ENCODE measurements at places on chromosomes 12 and 14.

GRCh38 chr12:108381787-108382436, 42.8 kb upstream of the CMKLR1 start:
- DNase-seq: no peak

DNA sequence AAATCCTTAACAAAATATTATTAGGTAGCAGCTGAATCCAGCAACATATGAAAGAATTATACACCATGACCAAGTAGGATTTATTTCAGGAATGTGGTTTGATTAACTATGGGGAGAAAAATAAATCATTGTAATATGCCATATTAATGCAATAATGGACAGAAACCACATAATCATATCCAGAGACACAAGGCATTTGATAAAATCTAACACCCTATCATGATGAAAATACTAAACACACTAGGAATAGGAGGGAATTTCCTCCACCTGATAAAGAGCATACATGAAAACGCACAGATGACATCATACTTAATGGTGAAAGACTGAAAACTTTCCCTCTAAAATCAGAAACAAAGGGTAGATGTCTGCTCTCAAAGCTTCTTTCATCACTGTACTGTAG, 238.9 kb downstream of the PHLDA1 start:
- no peak for DNase-seq

DNA sequence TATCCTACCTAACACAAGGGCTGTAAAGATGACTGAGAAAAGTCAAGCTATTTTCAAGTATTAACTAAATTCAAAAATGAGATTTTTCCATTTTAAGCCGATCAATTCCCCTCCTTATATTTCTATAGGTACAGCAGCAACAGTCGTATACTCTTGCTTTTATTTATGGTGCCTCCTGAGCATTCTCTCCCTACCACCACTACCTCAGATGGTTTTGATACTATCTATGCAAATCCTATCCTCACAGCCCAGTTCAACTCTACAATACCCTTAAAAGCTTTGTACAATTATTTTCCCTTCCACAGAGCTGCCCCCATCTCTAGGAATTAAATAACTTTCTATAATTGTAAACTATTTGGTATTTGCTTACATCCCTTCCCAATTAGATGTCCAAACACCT, 52.1 kb downstream of the GALC start:
- DNase-seq: no peak

GRCh38 chr14:87503711-87504110, 489.3 kb downstream of the GALC start:
- no peak for DNase-seq

GRCh38 chr12:65529771-65530435, 251.4 kb downstream of the MSRB3 start:
- DNase-seq: no peak

DNA sequence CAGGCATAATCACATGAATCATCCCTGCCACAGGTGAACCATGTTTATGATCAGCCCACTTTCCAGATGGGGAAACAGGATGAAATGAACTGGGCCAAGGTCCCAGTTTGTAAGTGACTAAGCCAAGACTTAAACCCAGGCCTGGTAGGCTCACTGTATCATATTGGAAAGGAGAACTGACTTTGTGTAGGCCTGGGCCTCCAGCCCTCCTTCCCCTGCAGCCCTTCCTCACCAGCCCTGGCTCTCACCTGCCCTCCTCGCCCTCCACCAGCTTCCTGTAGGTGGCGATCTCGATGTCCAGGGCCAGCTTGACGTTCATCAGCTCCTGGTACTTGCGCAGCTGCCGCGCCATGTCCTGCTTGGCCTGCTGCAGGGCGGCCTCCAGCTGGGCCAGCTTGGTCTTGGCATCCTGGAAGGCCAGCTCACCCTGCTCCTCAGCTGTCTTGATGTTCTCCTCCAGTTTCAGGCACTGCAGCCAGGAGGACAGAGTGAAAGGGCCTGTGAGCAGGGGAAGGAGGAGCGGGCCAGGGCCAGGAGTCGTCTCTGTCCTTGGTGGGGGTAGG, 19.8 kb downstream of the KRT80 start:
- DNase-seq: no peak

DNA sequence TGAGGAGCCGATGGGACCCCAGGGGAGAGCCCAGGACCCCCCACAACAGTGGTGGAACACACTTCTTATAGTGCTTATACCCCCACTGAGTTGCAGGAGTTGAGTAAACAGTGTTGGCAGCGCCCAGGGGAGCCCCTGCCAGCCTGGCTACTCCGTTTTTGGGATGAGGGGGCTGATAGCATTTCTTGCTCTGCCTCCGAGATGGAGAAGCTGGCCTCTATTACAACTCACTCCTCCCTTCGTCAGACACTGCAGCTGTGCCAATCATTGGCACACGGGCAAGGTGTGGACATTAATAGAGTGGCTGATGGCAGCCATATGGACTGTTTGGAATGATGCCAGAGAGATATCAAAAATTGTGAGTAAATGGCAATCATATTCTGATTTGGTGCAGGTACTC, 94.9 kb upstream of the TMPO start:
- DNase-seq: no peak

DNA sequence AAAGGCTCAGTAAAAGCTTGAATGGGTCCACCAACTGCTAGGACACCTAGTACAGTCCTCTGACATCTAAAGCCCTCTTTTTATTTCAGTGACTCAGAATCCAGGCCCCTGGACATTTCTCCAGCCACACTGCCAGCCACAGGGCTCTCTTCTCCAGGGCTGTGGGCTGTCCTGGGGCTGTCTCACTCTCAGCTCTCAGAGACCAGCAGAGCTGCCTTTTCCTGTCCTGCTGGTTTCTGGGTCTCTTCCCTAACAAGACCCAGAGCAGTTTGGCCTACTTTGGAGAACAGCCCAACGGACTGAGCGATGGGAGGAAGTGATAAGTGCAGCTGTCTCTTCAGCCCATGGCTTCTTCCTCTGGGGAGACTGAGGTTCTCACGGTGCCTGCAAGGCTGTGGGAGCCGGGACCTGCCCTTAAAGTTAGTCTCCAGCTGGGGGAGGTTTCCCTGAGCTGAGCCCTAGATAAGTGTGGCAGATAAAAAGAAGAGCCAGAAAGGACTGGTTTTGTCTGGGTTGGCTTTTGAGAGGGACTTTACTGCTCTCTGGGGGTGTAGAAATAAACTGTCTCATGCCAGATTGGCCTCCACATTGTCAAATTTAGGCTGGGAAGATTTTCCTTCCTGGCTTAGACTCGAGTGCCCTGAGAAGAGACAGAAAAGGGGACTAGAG, 979.8 kb downstream of the VRK1 start:
- peak; percentile 16 for DNase-seq

DNA sequence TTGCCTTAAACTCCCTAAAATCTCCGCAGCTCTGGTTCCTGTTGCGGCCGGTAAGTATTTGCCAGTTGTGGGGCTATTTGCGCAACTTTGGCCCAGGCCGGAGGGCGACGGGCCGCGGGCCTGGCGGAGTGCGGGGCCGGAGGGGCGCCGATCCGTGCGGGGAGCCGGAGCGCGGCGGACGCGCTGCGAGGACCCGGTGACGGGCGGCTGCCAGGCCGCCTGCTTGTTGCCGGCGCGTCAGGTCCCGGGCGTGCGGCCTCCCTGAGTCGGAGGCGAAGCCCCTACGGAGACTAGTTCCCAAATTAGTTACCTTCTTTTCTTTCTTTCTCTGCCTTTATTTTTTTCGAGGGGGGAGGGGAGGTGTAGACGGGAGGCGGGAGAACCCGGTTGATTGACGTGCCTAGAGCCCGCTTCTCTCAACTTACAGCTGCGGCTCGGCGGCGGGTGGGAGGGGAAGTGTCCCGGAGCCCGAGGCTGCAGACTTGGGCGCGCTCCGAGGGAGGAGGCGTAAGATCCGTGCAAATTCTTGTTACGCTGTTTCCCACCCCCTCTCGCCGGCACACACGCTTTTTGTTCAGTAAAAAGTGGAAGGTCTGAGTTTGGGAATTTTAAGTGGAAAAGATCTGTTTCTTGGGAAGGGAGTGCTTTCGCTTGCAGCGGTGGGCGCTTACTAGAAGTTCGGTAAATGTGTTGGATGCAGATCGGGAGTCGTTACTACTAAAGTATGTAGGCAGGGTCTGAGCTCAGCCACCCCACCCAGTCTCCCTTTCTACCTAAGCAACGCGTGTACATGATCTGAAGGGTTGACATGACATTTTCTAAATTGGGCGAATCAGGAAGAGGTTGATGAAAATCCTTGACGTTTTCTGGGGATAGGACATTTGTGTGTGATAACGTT, 576 bp downstream of the ZBTB1 start:
- peak; percentile 89 for DNase-seq

DNA sequence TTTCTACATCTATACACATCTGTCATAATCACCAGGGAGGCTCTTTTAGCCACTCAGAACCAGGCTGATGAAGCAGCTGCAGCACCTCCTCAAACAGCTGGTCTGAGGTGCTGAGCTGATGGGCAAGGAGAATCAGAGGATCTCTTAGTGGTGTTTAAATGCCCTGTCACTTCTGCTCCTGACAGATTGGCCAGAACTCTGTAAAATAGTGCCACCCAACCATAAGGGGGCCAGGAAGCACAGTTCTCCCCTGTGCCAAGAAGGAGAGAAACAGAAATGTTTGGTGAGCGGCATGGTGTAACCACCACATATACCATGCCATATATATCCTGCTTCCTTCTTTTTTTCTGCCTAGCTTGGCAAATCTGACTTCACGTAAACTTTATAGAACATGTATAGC, 12.8 kb downstream of the SOCS2 start:
- DNase-seq: no peak

- DNase-seq: no peak
Observed at GRCh38 chr14:80275208-80275850, 64.0 kb upstream of the DIO2 start.

DNA sequence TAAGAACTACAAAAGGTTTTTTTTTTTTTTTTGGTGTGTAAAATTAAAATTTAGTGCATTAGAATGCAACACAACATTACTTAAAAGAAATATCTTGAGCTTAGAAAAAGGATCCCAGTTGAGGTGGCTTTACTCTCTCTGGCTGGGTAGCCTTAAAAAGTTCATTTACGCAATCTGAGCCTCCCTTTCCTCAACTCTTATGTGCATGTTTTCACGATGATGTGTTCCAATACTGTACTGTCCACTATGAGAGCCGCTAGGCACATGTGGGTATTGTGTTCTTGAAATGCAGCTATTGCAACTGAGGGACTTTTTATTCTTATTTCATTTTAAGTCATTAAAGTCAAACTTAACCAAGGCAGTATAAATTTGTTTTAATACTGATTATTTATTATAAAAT, 460.9 kb upstream of the SYT1 start:
- no peak for DNase-seq

- no peak for DNase-seq
Observed at GRCh38 chr14:67413806-67414769, 2.1 kb upstream of the PLEK2 start.

- no peak for DNase-seq
Observed at GRCh38 chr12:45675534-45675933, 54.0 kb upstream of the ARID2 start.

GRCh38 chr12:124093297-124093696, 120.3 kb downstream of the ZNF664 start:
- no peak for DNase-seq

DNA sequence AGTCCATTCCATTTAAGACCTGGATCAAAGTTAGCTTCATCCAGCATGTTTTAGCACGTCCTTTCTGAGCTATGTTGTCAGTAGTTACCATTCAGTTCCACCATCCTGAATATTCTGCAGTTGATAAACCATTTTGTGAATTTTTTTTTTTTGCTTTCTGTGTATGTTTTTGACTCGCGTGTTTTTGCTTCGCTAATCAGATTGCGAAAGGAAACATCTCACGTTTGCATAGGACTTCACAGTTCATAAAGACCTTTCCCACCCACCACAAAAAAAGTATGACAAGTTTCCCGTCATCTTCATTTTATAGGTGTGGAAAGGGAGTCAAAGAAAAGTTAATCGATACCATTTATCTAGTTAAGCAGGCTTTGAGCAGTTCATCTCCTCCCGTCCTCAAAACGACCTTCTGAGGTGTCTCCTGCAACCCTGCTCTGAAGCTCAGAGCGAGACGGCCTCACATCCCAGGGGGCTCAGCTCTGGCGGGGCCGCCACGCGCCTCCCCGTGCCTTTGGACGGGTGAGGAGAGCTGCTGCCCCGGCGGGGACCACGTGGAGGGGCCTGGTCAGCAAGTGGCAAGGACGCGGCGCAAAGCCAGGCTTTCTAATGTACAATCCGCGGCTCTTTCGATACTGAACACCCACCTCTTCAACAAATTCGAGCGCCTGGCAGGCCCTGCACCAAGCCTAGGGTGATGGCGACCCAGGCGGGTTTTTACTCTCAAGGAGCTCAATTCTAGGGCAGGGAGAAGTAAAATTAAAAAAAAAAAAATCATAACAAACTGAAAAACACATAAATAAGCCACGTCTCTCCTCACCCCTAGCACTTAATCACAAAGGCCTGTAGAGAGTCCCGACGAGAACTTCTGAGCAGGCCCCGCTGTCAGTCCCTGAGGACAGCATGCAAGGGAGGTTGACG, 988 bp upstream of the TMEM263 start:
- DNase-seq: peak; percentile 11

DNA sequence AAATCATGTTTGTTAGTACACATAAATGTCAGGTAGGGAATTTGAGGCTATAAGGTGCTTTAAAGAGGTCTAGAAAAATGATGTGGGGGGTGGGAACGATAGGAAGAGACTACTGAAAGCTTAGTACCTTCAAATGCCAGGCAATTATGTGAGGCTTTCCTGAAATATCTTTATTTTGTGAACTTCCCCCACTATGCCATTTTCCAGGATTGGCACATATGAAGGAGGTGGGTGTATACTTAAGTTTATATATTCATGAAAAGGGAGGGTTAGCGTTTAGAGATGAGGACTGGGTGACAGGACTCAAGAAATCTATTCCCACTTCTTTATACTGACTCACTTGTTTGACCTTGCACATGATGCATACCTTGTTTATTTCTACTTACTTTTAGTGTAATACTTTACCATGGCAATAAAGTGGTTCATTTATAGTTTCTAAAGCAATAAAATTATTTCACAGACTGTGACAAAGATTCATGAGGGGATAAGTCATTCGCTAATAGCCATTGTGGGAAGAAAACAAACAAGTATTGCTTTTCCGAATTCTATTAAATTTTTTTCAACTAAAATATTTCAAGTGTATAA, 77.1 kb downstream of the PLEKHA5 start:
- no peak for DNase-seq

- DNase-seq: no peak
Observed at GRCh38 chr12:122013791-122014590, 7.7 kb upstream of the BCL7A start.

- no peak for DNase-seq
Observed at GRCh38 chr14:85247071-85247470, 282.9 kb upstream of the FLRT2 start.

GRCh38 chr14:70086685-70087379, 101.9 kb downstream of the SLC8A3 start:
- DNase-seq: no peak
